Stomach (tissue), 19 donors: ENCODE measurements at places on chromosomes 4 and X. TPM values are rescaled to one million over a fixed set of nuclear protein-coding genes. Genes with fewer than 3 reads are reported as not detected.
A peak's percentile ranks its signal among the peaks of the same experiment; 100 is the strongest.

CNOT6L gene
- 74.5 TPM for total RNA-seq

LAGE3 gene
- 8.4 TPM for total RNA-seq

USP51 gene
- total RNA-seq = not detected

RRH gene
- total RNA-seq = not detected

MAGEB17 gene
- not detected for total RNA-seq

GLRA3 gene
- total RNA-seq = not detected

POU3F4 gene
- total RNA-seq = not detected

SHOX gene
- total RNA-seq = not detected

DNA sequence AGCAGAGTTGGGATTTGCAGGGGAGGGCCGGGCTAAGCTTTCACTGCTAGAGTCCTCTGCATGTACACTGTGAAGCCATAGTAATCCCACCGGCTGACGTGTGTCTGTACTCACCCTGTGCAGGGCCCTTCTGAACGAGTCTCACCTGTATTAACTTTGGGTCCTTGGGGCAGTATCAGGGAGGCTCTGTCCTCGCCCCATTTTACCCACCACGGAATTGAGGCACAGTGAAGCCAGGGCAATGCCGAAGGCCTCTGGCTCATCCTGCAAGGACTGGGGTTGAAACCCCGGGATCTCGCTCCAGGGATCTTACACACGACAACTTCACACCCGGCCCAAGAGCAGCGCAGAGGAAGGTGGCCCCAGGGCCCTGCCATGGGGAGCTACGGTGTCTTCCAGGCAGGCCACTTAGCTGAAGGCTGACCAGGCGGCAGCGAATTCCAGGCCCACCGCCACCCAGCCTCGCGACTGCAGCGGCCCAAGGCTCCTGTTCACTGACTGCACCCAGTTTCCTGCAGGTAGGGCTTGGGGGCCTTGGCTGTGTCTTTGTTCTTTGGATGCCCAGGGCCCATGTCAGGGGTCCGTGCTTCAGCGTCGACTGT is 75.5 kb upstream of the ADRA2C start:
- peaks cover 11% of the 10 kb centered on the region for H3K27me3 ChIP-seq
- no peak for DNase-seq
- no peaks in the 10 kb centered on the region for H3K36me3 ChIP-seq
- H3K4me1 ChIP-seq = no peaks in the 10 kb centered on the region

DNA sequence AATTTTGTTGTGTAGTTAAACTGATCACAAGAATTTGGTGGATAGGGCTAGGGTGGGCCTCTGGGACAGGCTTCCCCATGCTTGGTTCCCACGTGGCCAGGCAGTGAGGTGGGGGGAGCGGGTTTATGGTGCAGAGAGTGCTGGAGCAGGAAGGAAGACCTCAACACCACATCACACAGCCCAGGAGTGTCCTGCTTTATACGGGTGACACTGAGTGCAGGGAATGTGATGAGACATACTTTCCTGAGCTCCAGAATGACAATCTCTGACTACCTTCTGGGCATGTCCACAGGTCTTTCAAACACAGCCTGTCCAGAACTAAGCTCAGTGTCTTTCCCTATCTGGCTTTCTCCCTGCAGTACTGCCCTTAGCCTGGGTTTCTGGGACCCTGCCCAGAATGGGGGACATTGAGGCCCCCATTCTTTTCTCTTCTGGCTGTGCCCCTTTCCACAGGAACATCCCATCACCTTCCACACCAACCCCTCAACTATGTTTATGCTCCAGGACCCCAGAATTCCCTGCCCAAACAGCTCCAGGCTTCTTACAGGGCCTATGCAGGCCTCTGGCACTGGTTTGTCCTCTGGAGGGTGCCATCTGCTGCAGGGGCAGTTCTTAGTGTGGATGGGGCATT is 36.5 kb upstream of the RASL11B start:
- H3K4me3 ChIP-seq = no peak overlapping the region
- H3K4me1 ChIP-seq = peaks cover 26% of the 10 kb centered on the region
- peak overlapping the region; percentile 58 for H3K27ac ChIP-seq

- no peaks in the 10 kb centered on the region for H3K4me1 ChIP-seq
- no peak overlapping the region for H3K4me3 ChIP-seq
- H3K27ac ChIP-seq = no peak overlapping the region
- no peaks in the 10 kb centered on the region for H3K27me3 ChIP-seq
Observed at GRCh38 chr4:57137261-57137660, 27.1 kb upstream of the IGFBP7 start.

GRCh38 chrX:136215559-136215958 is 35.6 kb downstream of the MAP7D3 start:
- no peak overlapping the region for H3K4me3 ChIP-seq
- no peaks in the 10 kb centered on the region for H3K27me3 ChIP-seq
- no peak for DNase-seq
- no peaks in the 10 kb centered on the region for H3K4me1 ChIP-seq

- no peak overlapping the region for H3K4me3 ChIP-seq
- no peak overlapping the region for H3K27ac ChIP-seq
- no peak for DNase-seq
- peaks cover 31% of the 10 kb centered on the region for H3K4me1 ChIP-seq
Observed at GRCh38 chr4:139951021-139951420, 203.0 kb downstream of the MAML3 start.

DNA sequence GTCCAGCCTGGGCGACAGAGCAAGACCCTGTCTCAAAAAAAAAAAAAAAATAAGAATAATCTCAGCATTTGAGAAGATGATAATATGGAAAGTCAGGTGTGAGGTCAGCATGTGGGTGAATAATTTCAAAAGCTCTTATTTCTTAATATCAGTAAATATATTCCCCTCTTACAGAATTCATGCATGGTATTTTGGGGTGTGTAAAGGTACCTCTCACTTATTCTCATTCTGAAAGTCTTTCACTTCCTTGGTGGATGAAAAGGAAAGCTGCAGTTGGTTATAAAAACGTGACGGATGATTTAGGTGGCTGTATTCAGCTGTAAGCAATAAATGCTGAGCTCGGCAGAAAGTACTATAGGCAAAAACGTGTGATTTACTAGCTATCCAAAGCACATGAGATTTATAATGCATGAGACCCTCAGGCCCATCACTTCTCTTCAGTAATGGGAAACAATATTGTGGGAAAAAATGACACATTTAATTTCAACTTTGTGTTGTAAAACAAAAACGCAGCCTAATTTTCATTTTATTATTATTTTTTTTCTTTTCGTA is 353.2 kb upstream of the MAGEB2 start:
- H3K4me1 ChIP-seq = no peaks in the 10 kb centered on the region

GRCh38 chr4:111937368-111937767 is 207.9 kb upstream of the FAM241A start:
- DNase-seq = peak; percentile 35
- H3K27me3 ChIP-seq = no peaks in the 10 kb centered on the region
- H3K27ac ChIP-seq = no peak overlapping the region
- no peaks in the 10 kb centered on the region for H3K4me1 ChIP-seq
- H3K4me3 ChIP-seq = no peak overlapping the region

DNA sequence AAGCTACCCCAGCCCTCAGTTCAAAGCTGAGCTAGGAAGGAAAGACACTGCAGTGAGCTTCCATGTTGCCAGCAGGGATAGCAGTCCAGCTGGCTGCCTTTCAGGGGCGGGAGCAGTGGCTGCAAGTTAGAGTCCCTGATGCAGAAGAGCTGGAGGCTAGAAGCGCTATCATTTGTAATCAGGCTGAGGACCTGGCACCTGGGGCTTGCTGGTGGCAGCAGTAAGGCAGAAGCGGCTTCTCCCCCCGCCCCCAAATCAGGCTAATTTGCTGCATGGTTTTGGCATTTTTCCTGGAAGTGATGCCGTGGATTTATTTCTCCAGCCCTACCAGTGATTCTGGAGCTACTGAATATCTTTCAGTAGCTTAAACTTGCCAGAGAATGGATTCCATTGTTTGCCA is 203.3 kb downstream of the CLCN4 start:
- no peak overlapping the region for H3K27ac ChIP-seq
- no peaks in the 10 kb centered on the region for H3K4me1 ChIP-seq
- H3K36me3 ChIP-seq = no peaks in the 10 kb centered on the region
- no peaks in the 10 kb centered on the region for H3K27me3 ChIP-seq
- DNase-seq = peak; percentile 9

- no peaks in the 10 kb centered on the region for H3K36me3 ChIP-seq
- no peaks in the 10 kb centered on the region for H3K4me1 ChIP-seq
- peak overlapping the region; percentile 32 for H3K4me3 ChIP-seq
- no peak overlapping the region for H3K27ac ChIP-seq
Observed at GRCh38 chr4:154332681-154333421, 158.7 kb downstream of the DCHS2 start.

- H3K4me3 ChIP-seq = no peak overlapping the region
- no peak overlapping the region for H3K27ac ChIP-seq
- peaks cover 69% of the 10 kb centered on the region for H3K4me1 ChIP-seq
- H3K27me3 ChIP-seq = no peaks in the 10 kb centered on the region
Observed at GRCh38 chr4:85866508-85866907, 391.6 kb downstream of the ARHGAP24 start.

GRCh38 chr4:145276050-145276449 is 95.7 kb upstream of the OTUD4 start:
- no peak overlapping the region for H3K27ac ChIP-seq
- no peak overlapping the region for H3K4me3 ChIP-seq
- no peaks in the 10 kb centered on the region for H3K27me3 ChIP-seq
- no peaks in the 10 kb centered on the region for H3K36me3 ChIP-seq
- DNase-seq = peak; percentile 25

DNA sequence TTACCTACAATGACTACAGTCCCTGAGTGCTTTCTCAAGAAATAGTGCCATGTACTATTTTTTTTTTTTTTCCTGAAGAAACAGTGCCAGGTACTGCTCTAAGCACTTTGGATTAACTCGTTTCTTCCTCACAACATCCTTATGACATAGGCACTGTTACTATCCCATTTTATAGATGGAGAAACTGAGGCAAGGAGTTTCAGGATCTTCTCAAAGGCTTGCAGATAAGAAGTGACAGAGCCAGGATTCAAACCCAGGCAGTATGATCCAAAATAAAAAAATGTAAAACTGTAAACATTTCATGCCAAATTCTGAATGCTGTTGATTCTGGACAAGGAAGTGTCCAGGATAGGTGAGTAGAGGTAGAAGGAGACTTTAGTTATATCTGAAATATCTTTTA is 1.1 kb downstream of the FANCB start:
- H3K4me3 ChIP-seq = no peak overlapping the region
- no peak overlapping the region for H3K27ac ChIP-seq

GRCh38 chr4:25535701-25536473 is 119.8 kb upstream of the SLC34A2 start:
- DNase-seq = no peak
- no peaks in the 10 kb centered on the region for H3K27me3 ChIP-seq
- peaks cover 4% of the 10 kb centered on the region for H3K4me1 ChIP-seq
- no peaks in the 10 kb centered on the region for H3K36me3 ChIP-seq
- no peak overlapping the region for H3K4me3 ChIP-seq

DNA sequence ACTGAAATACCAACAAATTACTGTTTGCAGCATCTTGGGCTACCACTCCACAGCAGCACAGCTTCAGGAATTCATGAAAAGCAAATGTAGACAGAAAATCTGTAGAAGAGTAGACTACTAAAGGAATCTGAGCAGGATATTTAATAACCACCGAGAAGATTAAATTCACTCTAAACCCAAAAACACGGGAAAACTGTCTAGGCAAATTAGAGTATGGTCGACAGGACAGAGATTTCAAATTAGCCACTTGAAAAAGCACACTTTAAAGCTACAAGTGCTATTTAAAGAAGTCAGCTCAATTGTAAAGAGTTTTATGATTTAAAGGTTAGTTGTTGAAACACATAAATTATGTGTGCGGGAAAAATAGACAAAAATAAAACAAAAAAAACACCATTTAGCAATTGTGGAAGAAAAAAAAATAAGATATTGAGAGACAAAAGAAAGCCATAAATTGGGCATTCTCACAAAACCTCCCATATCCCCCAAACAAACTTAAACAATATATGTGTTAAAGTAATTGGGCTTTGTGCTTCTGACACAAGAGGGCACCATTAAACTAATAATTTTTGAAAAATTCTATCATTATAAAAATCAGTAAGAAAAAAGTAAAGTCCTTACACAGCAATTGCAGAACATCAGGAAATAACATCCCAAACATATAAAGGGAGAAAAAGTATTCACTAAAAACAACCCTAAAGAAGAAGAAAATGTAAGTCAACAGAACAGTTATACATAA is 880.8 kb downstream of the TECRL start:
- no peaks in the 10 kb centered on the region for H3K36me3 ChIP-seq
- H3K4me3 ChIP-seq = no peak overlapping the region
- H3K4me1 ChIP-seq = no peaks in the 10 kb centered on the region
- DNase-seq = no peak
- H3K27me3 ChIP-seq = no peaks in the 10 kb centered on the region

DNA sequence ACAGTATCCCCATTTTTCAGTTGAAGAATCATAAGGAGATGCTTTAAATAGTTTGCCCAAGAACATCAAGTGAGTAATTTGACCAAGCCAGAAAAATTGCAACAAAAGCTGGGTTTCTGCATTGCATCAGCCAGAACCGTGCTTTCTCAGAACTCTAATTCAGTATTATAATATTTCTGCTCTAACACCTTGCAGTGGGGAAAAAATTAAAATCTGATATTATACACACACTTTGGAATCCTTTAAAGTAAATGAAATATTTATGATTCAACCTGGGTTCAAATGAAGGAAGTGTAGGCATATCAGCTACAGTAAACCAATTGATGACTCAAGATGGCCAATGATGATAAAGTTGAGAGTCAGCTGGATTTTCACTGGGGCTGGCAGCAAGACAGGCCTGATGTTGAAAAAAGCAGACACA is 387.6 kb upstream of the ZFP42 start:
- H3K27me3 ChIP-seq = no peaks in the 10 kb centered on the region
- no peaks in the 10 kb centered on the region for H3K36me3 ChIP-seq
- no peak overlapping the region for H3K4me3 ChIP-seq
- no peak for DNase-seq

DNA sequence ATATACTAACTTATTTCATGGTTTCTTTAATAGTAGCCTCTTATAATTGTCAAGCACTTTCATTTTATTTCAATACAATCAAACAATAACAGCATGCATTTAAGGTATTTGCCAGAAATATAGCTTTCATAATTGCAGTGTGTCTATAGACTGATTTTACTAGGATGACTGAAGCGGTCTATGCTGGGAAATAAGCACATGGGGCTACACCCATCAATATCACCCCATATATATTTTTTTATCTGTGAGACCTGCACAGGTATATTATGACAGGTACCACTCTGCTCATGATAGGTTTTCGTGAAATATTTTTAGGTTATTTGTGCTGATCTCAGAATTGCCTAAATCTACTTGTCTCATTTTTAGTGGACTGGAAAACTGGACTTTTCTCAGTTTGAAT is 229.1 kb upstream of the PITX2 start:
- peaks cover 7% of the 10 kb centered on the region for H3K27me3 ChIP-seq
- H3K36me3 ChIP-seq = no peaks in the 10 kb centered on the region
- H3K4me1 ChIP-seq = no peaks in the 10 kb centered on the region
- no peak overlapping the region for H3K27ac ChIP-seq
- DNase-seq = no peak
